ENCODE measurements at places on chromosomes 12 and 14.
A peak's percentile ranks its signal among the peaks of the same experiment; 100 is the strongest.

- no peak for DNase-seq
Observed at GRCh38 chr12:66119870-66120241, 10.7 kb downstream of the LLPH start.

- DNase-seq, result no peak
Observed at GRCh38 chr14:37230551-37231194, 32.9 kb downstream of the MIPOL1 start.

- no peak for DNase-seq
Observed at GRCh38 chr12:510071-510825, 50.5 kb downstream of the B4GALNT3 start.

DNA sequence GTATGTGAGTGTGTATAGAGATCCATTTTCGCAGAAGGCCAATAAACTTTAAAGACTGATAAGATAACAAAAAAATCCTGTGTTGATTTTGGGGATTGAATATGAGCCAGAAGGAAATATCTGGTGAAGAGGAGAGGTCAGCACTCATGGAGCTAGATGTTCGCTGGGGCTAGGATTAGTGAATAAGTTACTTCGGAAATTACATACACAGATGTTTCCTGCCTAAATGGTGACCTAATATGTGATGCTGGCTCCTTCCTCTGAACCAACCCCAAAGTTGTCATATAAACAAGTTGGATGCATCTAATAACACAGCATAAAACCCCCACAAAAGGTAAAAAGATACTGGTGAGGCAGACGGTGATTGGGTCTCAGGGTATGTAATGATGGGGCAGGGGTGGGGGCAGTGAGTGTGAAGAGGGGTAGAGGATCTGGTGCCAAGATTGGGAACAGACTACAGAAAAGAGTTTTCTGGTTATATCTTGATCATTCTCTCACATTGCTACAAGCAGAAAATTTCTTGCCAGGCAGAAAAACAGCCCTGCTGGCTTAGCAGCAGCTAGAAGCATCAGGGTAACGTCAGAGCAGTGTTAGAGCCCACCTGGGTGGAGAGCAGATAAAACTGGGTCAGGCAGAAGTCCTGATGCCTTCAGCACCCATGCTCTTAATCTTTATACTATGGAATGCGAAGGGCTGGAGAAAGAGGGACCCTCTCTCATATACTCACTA is 140.4 kb upstream of the GZMB start:
- DNase-seq, result no peak

DNA sequence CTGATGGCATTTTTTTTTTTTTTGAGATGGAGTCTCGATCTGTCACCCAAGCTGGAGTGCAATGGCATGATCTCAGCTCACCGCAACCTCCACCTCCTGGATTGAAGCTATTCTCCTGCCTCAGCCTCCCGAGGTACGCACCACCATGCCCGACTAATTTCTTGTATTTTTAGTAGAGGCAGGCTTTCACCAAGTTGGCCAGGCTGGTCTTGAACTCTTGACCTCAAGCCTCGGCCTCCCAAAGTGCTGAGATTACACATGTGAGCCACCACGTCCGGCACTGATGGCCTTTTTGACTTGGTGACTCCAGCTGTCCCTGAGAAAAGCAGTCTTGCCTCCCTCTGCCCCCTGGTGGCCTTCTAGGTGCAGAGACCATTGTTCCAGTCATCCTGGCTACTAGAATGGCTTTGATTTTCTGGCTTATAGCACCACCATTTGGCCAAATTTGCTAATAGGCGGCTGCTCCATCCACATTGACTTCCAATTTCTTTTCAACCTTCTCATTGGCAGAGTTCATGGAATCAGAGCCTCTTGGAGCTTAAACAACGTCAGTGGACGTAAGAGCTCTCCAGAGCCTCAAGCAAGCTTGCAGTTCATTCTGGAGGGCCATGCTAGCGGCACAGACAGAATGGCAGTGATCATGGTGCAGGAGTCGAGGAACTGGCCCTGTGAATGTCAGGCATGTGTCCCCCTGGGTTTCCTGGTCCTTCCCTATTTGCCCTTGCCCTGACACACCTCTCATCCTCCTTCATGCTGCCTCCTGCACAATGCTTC is 25.4 kb upstream of the EIF4B start:
- peak; percentile 73 for DNase-seq

DNA sequence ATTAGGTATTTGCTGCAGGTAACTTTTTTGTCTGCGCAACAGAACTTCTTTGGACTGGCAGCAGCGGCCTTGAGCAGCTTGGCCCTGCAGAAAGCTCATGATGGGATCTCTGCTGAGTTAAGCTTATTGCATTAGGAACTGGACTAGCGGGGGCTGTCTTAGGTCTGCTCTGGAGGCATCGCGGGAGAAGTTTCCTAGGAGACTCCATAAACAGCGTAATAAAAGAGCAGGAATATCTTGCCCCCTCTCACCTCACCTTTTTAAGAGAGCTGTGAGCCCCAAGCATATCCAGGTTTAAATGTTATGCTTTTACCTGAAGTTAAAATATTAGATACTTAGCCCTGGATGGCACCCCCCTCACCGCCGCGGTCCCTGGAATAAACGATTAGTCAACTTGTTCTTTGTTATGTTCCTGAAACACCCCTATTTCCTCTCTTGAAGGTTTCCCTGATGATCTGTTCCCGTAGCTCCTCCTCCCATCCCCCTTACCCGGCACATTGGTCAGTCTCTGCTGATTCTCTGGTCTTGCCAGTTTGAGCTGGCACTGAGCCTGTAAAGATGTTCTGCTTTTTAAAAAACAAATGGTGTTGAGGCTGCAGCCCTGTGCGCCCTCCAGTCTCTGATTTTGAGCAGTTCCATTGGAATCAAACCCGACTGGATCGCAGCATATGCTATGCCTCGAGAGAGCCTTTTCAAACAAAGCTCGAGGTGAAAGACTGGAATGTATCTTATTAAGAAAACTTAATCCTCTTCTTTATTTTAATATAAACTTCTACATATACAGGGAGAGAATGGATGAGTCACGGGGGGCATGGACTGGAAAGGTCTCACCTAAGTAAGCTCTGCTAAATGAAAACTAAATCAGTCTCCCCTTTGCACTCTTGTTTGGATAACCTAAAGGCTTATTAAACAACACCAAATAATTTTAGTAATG is 1.9 kb downstream of the MLXIP start:
- no peak for DNase-seq

All from stimulated activated CD4-positive, alpha-beta T cell treated with anti-CD3 and anti-CD28 coated beads, Interleukin-15, amount 100 ng/mL, for 48 hours (primary cell).